ENCODE measurements at places on chromosomes 11 and 22.

GRCh38 chr11:75894036-75894585, 79.1 kb downstream of the UVRAG start:
- DNase-seq = no peak

GRCh38 chr11:23423104-23423503, 562.8 kb upstream of the CCDC179 start:
- DNase-seq = no peak

DNA sequence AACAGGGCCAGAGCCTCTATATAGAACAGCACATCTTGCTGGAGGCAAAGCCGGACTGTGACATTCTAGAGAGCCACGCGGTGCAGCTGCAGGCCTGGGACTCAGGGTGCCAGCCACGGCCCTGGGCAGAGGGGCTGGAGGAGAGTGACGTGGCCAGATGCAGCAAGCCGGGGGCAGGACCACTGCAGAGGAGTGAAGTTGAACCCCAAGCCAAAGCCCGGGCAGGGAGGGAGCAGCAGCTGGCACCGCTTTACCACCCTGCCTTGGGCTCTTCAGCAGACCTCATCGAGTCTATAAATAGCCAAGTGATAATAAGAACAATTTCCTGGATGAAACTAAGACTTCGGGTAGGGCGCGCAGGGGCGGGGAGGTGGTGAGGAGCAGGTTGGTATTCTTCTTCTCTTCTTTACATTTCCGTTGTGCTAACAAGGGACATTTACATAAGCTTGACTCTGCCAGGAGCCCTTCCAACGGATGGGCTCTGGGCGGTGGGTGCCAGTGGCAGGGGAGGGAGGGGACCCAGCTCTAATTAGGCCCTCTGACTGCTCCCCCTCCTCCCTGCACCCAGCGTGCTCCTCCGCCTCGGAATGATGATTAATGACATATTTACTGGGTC, 110.2 kb downstream of the ST3GAL4 start:
- DNase-seq = no peak

GRCh38 chr11:125022551-125022950, 40.6 kb upstream of the SLC37A2 start:
- DNase-seq = no peak

- DNase-seq = no peak
Observed at GRCh38 chr11:66951135-66951534, 7.0 kb downstream of the PC start.

- DNase-seq = peak; percentile 84
Observed at GRCh38 chr22:37818409-37819104, 4.6 kb upstream of the GALR3 start.

GRCh38 chr11:26344647-26345046, 12.7 kb downstream of the ANO3 start:
- no peak for DNase-seq

DNA sequence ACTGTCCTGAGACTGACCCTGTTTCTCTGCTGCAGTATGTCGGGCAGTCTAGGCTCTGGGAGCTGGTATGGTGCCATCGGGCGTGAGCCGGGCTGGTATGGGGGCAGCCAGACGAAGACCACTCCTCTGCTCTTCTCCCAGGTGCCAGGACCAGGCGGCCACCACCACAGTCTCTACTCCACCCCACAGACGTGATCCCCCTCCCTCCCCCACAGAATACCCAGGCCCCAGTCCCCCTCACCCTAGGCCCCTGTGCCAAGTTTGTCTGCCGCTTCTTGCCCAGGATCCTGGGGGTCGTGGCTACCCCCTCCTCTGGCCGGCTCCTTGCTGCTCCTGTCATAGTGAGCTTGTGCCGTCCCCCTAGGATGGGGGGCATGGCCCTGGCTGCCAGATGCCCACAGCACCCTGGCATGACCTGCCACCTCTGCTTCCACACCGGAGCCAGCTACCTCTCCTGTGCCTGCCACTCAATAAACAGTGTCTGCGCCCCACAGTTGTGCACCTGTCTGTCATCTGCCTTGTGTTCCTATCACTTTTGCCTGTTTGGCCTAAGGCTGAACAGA, 2.0 kb upstream of the KCNK4 start:
- no peak for DNase-seq

DNA sequence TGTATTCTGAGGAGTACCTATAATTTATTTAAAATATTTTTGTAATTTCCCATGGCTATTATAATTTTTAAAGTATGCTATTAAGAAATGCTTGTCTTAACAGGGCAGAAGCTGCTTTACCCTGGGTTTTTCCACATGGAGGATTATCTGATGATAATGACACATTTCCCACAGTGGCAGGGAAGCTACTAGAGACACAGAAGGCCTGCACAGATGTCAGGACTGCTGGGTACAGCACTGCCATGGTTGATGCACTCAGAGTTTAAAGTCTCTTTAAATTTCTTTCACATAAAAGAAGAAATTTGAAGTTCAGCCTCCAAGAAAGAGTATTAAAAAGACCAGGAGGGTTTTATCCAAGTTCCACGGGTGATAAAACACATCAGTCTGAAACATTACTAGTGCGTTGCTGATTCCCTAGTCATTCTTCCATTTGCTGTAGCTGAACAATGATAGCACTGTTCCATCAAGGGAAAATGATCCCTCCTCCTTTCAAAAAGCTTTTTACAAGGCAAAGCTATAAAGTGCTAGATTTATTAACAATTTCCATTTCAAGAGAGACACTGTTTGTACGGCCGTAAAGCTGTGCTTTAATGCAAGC, 363.0 kb downstream of the CNTN5 start:
- DNase-seq = no peak

DNA sequence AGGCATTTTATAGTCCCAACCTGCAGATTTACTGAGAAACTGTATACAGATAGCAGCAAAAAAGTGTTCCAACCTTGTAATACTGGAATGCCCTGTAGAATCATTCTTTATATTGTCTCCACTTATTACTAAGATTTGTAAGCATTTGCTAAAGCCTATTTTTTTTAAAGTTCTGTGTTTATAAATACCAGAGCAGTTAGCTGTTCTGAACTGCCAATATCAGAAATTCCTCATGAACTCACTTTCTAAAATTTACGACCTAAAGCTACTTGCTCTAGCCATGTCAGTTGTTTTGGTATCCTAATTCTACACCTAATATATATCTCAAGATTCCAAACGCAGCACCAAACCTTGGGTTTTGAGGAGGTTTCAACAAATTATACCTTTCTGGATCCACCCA, 103.2 kb downstream of the C11orf65 start:
- DNase-seq = no peak

GRCh38 chr11:128116885-128117284, 470.5 kb downstream of the ETS1 start:
- DNase-seq = no peak

DNA sequence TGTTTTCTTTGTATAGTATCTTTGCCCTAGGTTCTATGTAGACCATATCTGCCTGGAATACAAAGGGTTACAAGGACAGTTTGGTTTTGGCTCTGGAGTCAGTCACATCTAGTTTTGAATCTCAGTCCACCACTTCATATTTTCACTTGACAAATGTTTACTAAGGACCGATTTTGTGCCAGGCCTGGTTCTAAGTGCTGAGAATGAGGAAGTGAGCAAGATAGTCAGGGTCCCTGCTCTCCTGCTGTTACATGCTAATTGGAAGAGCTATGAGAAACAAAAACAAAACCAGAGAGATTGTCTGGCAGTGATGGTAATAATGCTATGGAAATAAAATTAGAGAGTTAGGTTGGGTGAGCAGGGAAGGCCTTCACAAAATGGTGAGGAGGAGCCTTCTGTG, 66.1 kb upstream of the ARHGAP20 start:
- no peak for DNase-seq

DNA sequence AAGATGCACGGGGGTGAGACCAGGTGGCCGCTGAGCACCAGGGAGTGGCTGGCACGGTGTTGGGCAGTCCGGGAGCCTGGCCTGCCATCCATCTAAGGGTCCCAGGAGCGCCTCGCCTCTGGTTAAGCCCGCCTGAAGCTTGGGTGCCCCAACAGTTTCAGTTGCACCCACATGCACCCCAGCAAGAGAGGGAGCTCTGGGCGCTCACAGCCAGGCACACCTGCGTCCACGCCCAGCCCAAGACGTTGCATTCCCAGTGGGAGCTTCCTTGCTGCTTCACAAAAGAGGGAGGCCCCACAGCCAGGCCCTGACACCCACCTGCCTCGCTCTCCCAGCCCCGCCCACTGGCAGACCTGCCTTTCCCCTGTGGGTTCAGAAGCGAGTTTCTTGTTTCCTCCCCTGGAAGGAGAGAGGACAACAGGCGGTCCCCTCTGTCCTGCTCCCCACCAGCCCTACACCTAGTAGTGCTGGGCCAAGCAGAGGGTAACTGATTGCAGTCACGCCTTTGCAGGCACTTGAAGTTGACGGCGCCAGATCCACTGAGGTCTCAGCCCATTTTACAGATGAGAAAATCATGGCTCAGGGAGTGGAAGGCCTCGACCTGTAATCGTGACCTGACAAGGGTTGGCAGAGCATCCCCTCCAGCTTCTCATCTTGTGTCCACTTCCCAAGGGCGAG, 35.4 kb downstream of the OSBPL5 start:
- no peak for DNase-seq

DNA sequence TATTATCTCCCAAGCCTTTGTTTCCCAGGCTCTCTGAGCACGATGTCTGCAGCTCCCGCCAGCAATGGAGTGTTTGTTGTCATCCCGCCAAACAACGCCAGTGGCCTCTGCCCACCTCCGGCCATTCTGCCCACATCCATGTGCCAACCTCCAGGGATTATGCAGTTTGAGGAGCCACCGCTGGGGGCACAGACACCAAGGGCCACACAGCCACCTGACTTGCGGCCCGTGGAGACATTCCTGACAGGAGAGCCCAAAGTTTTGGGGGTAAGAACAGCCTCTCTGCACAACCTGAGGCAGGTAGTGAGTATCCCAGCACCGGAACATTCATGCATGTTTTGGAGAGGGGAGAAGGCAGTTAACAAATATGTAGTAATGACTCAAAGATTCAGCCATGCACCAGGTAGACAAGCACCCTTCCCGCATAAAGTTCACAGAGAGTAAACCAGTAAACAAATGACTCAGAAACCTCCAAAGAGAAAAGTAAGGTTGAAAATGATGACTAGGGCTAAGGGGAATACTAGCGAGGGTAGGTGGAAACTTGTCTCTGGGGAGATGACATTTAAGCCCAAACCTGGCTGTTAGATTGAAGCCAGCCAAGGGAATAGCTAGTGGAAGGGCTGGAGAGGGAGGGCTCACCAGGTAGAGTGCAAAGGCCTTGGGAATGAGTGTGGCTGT, 7.2 kb downstream of the MS4A15 start:
- DNase-seq = no peak

GRCh38 chr11:127103586-127104388, 103.2 kb upstream of the KIRREL3 start:
- no peak for DNase-seq

- no peak for DNase-seq
Observed at GRCh38 chr11:14107050-14107430, 144.5 kb downstream of the SPON1 start.

- no peak for DNase-seq
Observed at GRCh38 chr11:124302347-124303125, 11.2 kb downstream of the OR8D1 start.

DNA sequence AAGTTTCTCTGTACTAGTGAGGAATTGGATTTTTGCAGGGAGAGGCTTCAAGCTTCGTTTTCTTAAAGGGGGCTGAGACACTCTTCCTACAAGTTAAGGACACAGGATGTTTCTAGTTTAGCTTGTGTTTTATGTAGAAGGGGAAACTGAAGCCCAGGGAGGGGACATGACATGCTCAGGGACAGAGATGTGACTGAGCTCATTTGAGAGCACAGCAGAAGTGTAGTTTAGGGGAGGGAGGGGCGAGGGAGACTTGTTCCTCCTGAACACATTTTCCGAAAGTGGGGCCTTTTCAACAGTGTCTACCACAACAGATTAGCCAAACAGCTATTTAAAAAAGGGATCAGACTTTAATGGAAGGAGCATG, 148.1 kb downstream of the FBXO7 start:
- DNase-seq = no peak

DNA sequence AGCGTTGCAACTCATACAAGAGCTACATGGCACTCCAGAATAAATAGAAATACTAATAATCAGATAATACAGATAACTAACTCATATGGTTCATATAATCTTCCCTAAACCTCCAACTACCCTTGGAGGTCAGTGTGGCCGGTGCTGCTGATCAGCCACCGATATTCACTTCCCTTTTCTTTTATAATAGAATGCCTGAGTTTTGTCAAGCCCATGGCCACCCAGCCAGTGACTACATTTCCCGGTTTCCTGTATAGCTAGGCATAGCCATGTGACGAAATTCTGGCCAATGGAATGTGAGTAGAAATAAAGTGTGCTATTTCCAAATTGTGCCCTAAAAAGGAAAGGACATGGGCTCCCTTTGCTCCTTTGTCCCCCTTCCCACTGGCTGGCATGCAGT, 5.9 kb upstream of the CAT start:
- DNase-seq = no peak

- DNase-seq = no peak
Observed at GRCh38 chr11:12859872-12860657, 149.1 kb upstream of the RASSF10 start.

- no peak for DNase-seq
Observed at GRCh38 chr22:49571326-49571725, 256.3 kb downstream of the BRD1 start.

DNA sequence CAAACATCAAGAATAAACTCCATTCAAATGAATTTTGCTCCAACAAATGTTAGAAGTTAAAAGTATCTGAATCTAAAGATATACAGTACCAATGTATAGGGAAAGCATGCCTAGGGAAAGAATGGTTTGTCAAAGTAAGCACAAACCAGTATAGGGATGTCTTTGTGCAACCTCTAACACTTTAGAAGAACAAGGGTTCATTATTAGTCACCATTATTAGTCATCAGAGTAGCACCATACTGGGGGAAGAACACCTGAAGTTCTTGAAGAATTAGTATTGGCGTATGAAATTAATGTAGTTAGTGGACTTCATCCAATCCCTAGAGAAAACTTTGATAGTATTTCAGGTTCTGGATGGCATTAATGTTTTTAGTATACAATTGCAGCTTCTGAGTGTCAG, 943.7 kb downstream of the METTL15 start:
- DNase-seq = no peak
